ENCODE measurements at places on chromosomes 3 and 15.

DNA sequence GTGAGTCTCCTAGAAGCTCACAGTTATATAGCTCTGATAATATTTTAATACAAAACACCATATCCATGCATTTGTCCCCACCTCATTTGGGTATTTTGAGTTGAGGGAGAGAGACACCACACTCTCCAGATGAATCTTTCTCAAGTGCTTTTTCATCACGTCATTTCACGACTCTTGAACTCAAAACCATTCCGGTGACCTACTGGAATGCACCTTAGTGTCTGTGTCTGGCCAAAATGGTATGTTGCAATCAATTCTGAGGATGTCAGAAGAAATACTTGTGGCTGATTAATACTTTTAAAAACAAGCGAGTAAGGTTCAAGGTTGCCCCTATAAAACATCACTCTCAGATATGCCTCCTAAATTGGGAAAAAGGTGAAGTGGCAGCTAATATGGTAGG lies 352.6 kb upstream of the ICE2 start:
- DNase-seq, result no peak

GRCh38 chr3:77524463-77524862 lies 484.6 kb downstream of the ROBO2 start:
- no peak for DNase-seq

GRCh38 chr3:15161133-15161532 lies 44.9 kb upstream of the CAPN7 start:
- no peak for DNase-seq

DNA sequence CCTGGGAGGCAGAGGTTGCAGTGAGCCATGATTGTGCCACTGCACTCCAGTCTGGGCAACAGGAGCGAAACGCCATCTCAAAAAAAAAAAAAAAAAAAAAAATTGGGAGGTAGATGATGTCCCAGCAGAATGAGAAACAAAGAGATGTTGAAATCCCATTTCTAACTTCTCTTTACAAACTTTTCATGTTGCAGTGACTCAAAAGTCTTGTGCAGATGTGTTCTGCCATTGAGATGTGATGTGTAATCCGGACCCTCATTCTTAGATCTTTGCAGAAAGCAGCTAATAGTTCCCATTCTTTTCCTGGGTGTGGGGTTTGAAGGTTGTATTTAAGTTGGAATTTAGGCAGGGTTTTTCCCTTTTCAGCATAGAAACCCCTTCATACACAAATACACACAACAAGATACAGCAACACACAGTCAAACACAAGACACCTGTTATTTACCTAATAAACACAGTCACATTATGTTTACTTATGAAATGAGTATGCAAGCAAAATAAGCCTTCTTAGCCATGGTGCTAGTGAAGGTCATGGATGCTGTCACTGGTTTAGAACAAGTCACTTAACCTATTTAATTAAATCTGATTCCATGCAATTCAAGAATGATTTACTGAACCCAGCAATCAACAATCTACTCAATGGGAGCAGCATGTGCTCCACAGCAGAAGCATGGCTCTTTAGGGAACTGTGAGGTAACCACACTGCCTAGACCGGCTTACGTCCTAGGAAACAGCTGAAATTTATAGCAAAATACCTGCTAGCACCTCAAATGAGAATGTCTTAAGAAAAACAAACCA lies 14.9 kb downstream of the SIAH2 start:
- DNase-seq, result no peak

GRCh38 chr15:48309740-48310139 lies 21.5 kb upstream of the DUT start:
- no peak for DNase-seq

- DNase-seq, result no peak
Measured at GRCh38 chr3:154684021-154684420, 254.0 kb upstream of the GPR149 start.

GRCh38 chr3:50273689-50274065 lies 4.7 kb downstream of the SEMA3B start:
- DNase-seq, result no peak

DNA sequence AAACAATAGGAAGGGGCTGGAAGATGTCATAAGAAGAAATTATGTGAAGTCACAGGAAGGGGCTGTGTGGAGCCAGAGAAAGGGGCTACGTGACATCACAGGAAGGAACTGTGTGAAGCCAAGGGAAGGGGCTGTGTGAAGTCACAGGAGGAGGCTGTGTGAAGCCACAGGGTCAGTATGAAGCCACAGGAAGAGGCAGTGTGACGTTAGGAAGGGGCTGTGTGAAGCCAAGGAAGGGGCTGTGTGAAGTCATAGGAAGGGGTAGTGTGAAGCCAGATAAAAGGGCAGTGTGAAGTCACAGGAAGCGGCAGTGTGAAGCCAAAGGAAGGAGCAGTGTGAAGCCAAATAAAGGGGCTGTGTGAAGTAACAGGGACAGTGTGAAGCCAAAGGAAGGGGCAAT lies 32.5 kb downstream of the GASK1A start:
- no peak for DNase-seq

GRCh38 chr3:130242850-130243569 lies 102.5 kb upstream of the COL6A5 start:
- DNase-seq, result no peak

- no peak for DNase-seq
Measured at GRCh38 chr15:99344639-99345038, 93.4 kb downstream of the LRRC28 start.

GRCh38 chr3:111096487-111097209 lies 25.0 kb downstream of the NECTIN3 start:
- no peak for DNase-seq

GRCh38 chr3:195076981-195077610 lies 193.9 kb downstream of the XXYLT1 start:
- DNase-seq, result no peak

GRCh38 chr3:125052624-125053303 lies 3.0 kb downstream of the HEG1 start:
- DNase-seq, result no peak

- DNase-seq, result no peak
Measured at GRCh38 chr15:63453186-63453905, 51.0 kb upstream of the USP3 start.

DNA sequence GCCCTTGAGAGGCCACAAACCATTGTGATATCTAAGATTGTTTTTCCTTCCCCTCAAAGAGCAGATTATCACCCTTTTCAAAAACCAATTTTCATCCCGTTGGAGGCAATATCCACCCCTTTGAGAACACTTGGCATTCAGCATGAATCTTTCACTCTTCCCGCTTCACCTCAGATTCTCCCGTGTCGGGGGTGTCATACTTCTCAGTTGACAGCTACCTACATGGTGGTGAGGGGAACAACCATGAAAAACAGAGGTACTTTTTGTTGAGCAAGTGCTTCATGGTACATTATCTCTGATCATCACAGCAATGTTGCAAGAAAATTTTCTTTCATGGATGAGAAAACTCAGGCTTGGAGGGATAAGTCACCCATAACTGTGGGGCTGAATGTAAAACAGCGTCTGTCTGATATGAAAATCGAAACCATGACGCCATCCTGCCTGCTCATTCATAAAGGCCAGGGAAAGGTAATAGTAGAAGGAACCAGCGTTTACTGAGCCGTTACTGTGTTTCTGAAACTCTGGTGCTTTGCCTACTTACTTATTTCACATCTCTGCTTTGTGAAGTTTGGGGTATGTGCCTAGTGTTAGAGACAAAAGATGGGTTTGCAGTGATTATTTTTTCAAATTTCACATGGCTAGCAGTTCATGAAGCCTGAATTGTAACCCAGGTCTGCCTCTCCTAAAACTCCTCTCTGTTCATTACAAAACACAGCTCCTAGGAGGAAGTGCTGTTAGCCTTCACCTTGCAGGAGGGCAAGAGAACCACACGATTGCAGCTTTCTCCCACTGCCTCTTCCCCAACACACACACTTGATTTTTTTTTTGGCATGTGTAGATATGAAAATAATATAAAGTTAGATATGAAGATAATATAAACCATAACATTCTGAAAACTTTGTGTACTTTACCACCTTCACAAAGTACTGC lies 35.4 kb downstream of the SV2B start:
- DNase-seq, result no peak

GRCh38 chr15:63449731-63450130 lies 54.7 kb upstream of the USP3 start:
- no peak for DNase-seq

DNA sequence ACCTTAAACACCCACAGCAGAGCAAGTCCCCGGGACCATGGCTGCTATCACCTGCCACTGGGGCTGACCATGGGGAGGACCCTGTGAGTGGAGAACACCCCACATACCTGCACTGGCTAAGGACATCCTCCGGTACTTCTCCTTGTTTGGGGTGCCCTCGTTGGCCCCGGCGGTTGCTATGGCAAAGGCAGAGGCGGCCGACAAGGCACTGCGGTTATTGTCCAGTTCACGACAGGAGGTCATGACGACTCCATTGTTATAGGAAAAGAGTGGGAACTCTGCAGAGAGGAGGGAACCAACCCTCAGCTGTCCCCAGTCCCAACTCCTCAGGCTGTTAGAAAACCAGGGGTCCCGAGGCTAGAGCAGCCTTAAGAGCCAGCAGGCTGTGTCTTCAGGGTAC lies 54.8 kb upstream of the CTSH start:
- no peak for DNase-seq

- DNase-seq, result no peak
Measured at GRCh38 chr3:72440491-72440890, 407.8 kb downstream of the SHQ1 start.
